ENCODE measurements at places on chromosomes 12 and 14. TPM values are rescaled to one million over a fixed set of nuclear protein-coding genes. Genes with fewer than 3 reads are reported as not detected.

ASCL1 gene
- not detected for total RNA-seq

TBC1D30 gene
- 0.14 TPM for total RNA-seq

CLEC1B gene
- total RNA-seq, result not detected

SIX6 gene
- total RNA-seq, result not detected

GPR68 gene
- 18.9 TPM for total RNA-seq

NEUROD4 gene
- not detected for total RNA-seq

KLHL33 gene
- 0.29 TPM for total RNA-seq

AMHR2 gene
- not detected for total RNA-seq

ADGRD1 gene
- 2.0 TPM for total RNA-seq

SLC35F4 gene
- not detected for total RNA-seq

MSI1 gene
- total RNA-seq, result 6.6 TPM

TMTC1 gene
- total RNA-seq, result 0.22 TPM

P2RX7 gene
- total RNA-seq, result 14.8 TPM

ADCY4 gene
- total RNA-seq, result 6.9 TPM

OR11H7 gene
- total RNA-seq, result not detected

LIN7A gene
- not detected for total RNA-seq

KRT2 gene
- not detected for total RNA-seq

DCD gene
- not detected for total RNA-seq

MMP19 gene
- total RNA-seq, result 0.41 TPM

LRRC10 gene
- total RNA-seq, result not detected
